CD4-positive, alpha-beta memory T cell (primary cell): ENCODE measurements at places on chromosomes 2 and 18. TPM values are rescaled to one million over a fixed set of nuclear protein-coding genes. Genes with fewer than 3 reads are reported as not detected.

DNA sequence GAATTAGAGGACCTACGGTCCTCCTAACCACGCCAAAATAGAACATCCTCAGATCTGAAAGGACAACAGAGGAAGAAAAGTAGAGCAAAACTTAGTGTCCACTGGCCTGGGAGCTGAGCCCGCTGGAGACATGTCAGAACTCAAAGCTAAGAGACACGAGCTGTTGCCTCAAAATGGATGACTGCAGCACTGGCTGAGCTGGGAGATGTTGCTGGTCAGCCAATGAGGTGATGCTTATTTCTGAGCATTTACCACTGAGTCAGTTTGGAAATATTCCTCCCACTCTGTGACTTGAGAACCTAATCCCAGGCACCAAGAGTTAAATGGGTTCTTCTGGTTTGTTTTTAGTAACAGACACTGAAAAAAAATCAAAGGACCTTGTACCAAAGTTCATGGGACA lies 32.6 kb downstream of the FBXO15 start:
- H3K27me3 ChIP-seq = no peaks in the 10 kb centered on the region
- H3K4me3 ChIP-seq = no peak overlapping the region
- no peaks in the 10 kb centered on the region for H3K36me3 ChIP-seq
- H3K27ac ChIP-seq = no peak overlapping the region

DNA sequence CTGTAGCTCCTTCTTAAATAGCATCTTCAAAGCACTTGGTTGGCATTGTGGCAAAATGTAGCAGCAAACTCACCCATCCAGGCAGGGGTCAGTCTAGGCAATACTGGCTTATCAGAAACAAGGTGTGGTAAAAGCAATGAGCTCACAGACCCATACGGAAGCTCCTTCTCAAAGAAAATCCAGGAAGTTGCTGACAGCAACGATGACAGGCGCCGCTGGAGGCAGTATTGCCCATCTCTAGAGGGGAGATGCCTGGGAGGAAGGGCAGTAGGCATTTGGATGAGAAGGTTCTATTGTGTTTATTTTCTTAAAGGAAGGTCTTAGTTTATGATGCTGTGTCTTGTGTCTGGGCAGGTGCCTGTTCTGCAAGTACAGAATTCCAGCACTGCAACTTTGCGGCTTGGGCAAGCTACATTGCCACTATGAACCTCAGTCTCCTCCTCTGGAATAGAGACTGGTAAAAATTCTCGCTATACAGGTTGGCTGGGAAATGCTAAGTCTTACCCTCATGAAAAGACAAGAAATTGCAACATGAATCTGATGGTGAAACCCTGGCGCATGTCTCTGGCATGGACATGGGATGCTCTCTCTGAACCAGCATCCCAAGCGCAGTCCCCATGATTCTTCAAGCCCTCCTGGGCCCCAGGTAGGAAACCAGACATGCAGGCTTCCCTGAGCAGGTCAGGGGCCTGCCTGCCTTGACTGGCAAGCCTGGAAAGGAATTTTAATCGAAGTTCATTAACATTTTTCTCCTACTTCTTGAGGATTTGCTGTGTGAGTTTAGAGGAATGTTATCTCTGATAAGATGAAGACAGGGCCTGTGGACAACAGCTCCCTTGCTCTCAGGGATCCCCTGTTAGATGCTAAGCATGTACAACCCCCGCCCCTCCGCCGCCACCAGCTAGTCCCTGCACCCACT lies 156.0 kb downstream of the TFCP2L1 start:
- no peaks in the 10 kb centered on the region for H3K36me3 ChIP-seq
- no peaks in the 10 kb centered on the region for H3K4me1 ChIP-seq
- DNase-seq = no peak
- H3K27ac ChIP-seq = no peak overlapping the region

DNA sequence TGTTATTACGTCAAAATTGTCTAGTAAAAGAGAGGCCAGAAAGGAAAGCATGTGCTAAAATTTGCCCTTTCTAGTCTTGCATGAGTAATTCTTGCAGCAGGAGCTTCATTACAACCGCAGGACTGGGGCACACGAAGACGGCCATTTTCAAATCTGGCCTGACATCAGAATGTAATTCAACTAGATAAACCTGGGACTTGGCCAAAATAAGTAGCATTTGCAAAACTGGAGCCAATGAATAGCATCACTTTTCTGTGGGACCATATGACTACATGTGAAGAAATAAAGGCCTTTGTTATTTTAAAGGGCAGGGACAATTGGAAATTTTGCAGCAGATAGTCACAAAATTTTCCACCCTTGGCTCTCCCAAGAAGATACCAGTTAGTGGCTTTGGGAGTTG lies 3.0 kb upstream of the FZD7 start:
- no peak overlapping the region for H3K4me3 ChIP-seq
- DNase-seq = no peak
- H3K4me1 ChIP-seq = peaks cover 19% of the 10 kb centered on the region
- no peak overlapping the region for H3K27ac ChIP-seq
- H3K36me3 ChIP-seq = no peaks in the 10 kb centered on the region

- H3K4me3 ChIP-seq = no peak overlapping the region
- H3K4me1 ChIP-seq = no peaks in the 10 kb centered on the region
These were observed 334.2 kb upstream of the LRRTM1 start for GRCh38 chr2:80638783-80639182.

- H3K27me3 ChIP-seq = no peaks in the 10 kb centered on the region
- no peak overlapping the region for H3K27ac ChIP-seq
- H3K4me1 ChIP-seq = no peaks in the 10 kb centered on the region
- no peak overlapping the region for H3K4me3 ChIP-seq
- no peak for DNase-seq
These were observed 21.9 kb downstream of the PIGN start for GRCh38 chr18:62164855-62165487.

DNA sequence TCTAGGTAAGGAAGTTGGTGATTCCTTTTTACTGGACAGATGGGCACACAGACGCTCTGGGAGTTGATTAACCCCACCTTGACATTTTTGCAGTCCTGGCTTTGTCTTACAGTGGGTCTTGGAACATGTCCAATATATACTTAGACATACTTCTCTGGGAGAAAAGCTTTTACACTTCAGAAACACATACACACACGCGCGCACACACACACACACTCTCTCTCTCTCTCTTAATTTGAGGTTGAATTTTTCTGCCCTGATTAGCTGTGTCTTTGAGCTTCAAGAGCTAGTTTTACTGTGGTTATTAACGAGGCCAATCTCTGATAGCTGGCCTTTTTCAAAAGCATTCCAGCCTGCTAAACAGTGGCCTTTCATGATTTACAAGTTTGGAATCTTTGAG lies 215.0 kb downstream of the MYCN start:
- DNase-seq = no peak

- no peaks in the 10 kb centered on the region for H3K27me3 ChIP-seq
- DNase-seq = no peak
These were observed 82.1 kb downstream of the ALK start for GRCh38 chr2:29839306-29839705.

- no peak for DNase-seq
- no peak overlapping the region for H3K4me3 ChIP-seq
- no peak overlapping the region for H3K27ac ChIP-seq
These were observed 134.0 kb upstream of the LYPD1 start for GRCh38 chr2:132804051-132804450.

GRCh38 chr18:77529492-77530176 lies 280.0 kb downstream of the GALR1 start:
- H3K4me3 ChIP-seq = no peak overlapping the region
- no peaks in the 10 kb centered on the region for H3K4me1 ChIP-seq
- no peaks in the 10 kb centered on the region for H3K27me3 ChIP-seq
- no peaks in the 10 kb centered on the region for H3K36me3 ChIP-seq

DNA sequence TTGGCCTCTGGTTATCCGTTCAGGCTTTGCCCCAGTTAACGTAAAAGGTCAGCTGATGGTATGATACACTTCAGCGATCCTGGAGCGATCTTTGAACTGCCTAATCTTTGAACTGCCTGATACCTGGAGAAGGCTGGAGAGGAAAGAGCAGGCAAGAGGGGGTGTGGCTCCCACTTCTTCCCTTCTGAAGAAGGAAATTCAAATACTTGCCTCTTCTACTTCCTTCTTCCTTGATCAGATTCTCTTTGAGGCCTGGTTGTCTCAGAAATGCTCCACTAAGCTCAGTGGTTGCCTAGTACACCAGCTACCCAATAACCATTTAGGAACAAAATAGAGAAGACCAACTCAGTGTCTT lies 619 bp downstream of the GALM start:
- no peaks in the 10 kb centered on the region for H3K27me3 ChIP-seq
- H3K27ac ChIP-seq = peak overlapping the region; percentile 73
- peaks cover 78% of the 10 kb centered on the region for H3K4me1 ChIP-seq
- no peaks in the 10 kb centered on the region for H3K36me3 ChIP-seq
- H3K4me3 ChIP-seq = peak overlapping the region; percentile 74
- peak; percentile 47 for DNase-seq

DNA sequence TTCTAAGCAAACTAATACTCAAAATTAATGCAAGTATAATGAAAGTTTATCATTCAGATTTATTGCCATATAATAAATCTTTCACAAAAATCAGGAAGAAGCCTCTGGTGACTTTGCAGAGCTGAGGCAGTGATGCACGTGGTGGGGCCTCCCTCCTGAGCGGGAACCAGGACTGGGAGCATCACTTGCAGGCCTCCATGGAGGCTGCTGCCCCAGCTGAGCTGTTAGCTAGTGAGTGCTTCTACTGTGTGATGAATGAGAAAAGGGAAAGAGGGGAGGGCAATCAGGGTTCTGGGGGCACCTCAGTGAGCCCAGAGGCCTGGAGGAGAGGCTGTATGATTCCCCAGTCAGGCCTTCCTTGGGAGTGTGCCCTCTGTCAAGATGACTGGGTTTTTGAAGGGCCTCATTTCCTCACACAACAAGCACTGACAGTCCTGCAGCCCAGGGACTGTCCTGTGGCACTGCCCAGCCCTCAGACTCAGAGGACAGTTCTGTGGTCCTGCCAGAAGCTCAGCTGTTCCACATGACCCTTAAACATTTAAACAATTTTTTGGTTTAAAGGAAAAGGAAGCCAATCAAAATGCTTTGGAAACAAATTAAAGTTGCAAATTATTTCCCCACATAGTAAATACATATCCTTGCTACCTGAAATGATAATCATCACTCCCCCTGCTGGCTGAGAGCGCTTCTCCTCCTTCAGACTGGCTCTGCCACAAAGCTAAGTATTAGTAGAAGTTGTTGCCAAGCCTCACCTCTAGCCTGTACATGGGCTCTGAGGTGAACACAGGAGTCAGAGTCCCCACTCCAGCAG lies 90.9 kb upstream of the SMAD7 start:
- DNase-seq = peak; percentile 38
- no peaks in the 10 kb centered on the region for H3K4me1 ChIP-seq
- no peaks in the 10 kb centered on the region for H3K27me3 ChIP-seq
- no peak overlapping the region for H3K27ac ChIP-seq

GRCh38 chr2:44136252-44136651 lies 32.4 kb upstream of the PPM1B start:
- H3K27ac ChIP-seq = no peak overlapping the region
- no peak for DNase-seq
- no peaks in the 10 kb centered on the region for H3K27me3 ChIP-seq
- H3K4me3 ChIP-seq = no peak overlapping the region
- H3K36me3 ChIP-seq = no peaks in the 10 kb centered on the region
- H3K4me1 ChIP-seq = peaks cover 3% of the 10 kb centered on the region

- no peak overlapping the region for H3K4me3 ChIP-seq
- no peaks in the 10 kb centered on the region for H3K27me3 ChIP-seq
- H3K4me1 ChIP-seq = no peaks in the 10 kb centered on the region
- no peak overlapping the region for H3K27ac ChIP-seq
- no peak for DNase-seq
These were observed 170.5 kb upstream of the KCNJ3 start for GRCh38 chr2:154527962-154528361.

DNA sequence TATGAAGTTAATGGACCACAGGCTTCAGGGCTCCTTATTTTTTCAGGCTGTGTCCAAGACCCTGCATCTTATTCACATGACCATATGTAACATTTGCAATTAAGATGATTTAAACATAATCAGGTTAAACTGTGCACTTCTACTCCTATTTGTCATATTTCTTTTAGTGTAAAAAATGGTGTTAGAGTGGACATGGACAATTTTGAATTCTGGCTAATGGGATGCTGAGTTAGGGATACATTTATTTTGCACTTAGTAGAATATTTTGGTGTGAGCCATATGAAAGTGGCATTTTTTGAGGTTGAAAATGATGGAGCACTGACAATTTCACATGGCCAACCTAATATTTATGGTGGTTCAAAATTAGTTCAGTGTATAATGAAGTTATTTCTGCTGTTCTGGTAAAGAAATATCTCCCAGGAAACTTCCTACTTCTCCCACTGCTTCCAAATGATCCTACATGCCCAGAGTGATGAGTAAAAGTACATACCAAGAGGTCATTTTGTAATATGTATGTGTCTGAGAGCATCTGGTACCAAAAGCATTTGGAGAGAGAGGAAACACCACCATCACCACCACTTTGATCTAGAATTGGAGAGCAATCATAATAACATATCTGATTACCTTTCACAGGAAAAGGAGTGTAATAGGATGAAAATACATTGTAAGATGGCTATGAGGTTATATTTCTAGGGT lies 36.0 kb downstream of the GULP1 start:
- H3K27ac ChIP-seq = no peak overlapping the region
- DNase-seq = no peak
- H3K36me3 ChIP-seq = no peaks in the 10 kb centered on the region
- H3K4me3 ChIP-seq = no peak overlapping the region
- H3K27me3 ChIP-seq = no peaks in the 10 kb centered on the region

DNA sequence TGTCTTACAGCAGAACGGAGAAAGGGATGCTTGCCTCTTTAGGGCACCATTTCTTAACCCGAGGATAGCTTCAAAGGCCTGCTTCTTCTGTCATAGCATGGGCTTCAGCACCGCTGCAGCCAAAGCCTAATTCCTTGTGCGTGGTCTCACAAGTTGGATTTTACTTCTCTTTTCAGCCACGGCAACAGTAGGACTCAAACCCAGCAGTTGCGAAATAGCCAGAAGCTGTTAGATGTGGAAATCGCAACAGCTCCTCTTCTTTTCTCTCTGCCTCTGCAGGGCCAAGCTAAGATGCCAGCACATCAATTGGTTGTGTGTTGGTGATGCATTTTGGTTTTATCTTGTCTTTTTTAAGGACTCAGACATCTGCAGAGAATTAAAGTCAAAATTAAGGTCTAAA lies 3.1 kb downstream of the NRXN1 start:
- H3K36me3 ChIP-seq = no peaks in the 10 kb centered on the region
- DNase-seq = no peak
- H3K27ac ChIP-seq = no peak overlapping the region
- H3K4me3 ChIP-seq = no peak overlapping the region
- no peaks in the 10 kb centered on the region for H3K4me1 ChIP-seq

DNA sequence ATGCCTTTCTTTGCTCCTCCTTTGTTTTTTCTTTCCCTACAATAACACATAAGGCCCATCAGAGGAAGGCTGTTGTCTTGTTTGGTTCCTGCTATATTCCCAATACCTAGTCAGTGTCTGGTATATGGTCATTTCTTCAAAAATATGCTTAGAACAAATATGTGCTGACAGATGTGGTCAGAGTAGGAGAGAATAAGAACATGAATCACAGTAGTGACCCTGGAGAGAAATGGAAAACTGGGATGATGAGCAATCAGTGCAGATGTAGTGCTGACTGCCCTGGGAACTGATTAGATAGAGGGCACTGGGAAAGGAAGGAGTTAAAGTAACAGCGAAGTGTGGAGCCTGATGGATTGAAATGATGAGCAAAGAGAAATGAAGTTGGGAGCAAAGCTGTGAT lies 189.4 kb upstream of the LHCGR start:
- H3K27me3 ChIP-seq = no peaks in the 10 kb centered on the region
- H3K4me1 ChIP-seq = no peaks in the 10 kb centered on the region
- DNase-seq = no peak
- H3K4me3 ChIP-seq = no peak overlapping the region
- H3K36me3 ChIP-seq = no peaks in the 10 kb centered on the region

EFR3B gene
- 0.14 TPM for total RNA-seq

GNAL gene
- total RNA-seq = 0.26 TPM

DOCK10 gene
- 180 TPM for total RNA-seq

WDR33 gene
- 86.2 TPM for total RNA-seq

UGT1A8 gene
- not detected for total RNA-seq

MAPK4 gene
- total RNA-seq = not detected

PLEKHH2 gene
- 1.2 TPM for total RNA-seq
